ENCODE measurements at places on chromosomes 6 and 20. TPM values are rescaled to one million over a fixed set of nuclear protein-coding genes. Genes with fewer than 3 reads are reported as not detected.

GRCh38 chr6:15401769-15402250, 155.9 kb downstream of the JARID2 start:
- H3K27me3 ChIP-seq: no peaks in the 10 kb centered on the region
- no peaks in the 10 kb centered on the region for H3K36me3 ChIP-seq
- no peak overlapping the region for H3K4me3 ChIP-seq
- H3K4me1 ChIP-seq: peaks cover 60% of the 10 kb centered on the region
- H3K27ac ChIP-seq: peak overlapping the region; percentile 14

DNA sequence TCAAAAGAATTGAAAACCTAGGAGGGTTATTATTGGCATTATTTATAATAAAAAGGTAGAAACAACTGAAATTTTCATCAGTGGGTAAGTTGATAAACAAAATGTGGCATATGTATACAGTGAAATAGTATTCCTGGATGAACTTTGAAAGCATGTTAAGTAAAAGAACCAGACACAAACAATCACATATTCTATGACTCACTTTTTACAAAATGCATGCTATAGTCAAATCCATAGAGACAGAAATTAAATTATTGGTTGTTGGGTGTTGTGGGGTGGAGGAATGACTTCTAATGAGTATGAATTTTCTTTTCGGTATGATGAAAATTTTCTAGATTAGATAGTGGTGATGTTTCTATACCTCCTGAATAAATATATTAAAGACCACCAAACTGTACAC, 94.6 kb downstream of the LRRC1 start:
- no peaks in the 10 kb centered on the region for H3K4me1 ChIP-seq
- no peak overlapping the region for H3K27ac ChIP-seq
- H3K36me3 ChIP-seq: no peaks in the 10 kb centered on the region
- H3K27me3 ChIP-seq: no peaks in the 10 kb centered on the region

- peaks cover 16% of the 10 kb centered on the region for H3K4me1 ChIP-seq
- no peak overlapping the region for H3K27ac ChIP-seq
- H3K4me3 ChIP-seq: no peak overlapping the region
- no peaks in the 10 kb centered on the region for H3K27me3 ChIP-seq
- H3K36me3 ChIP-seq: no peaks in the 10 kb centered on the region
- peak; percentile 55 for DNase-seq
Measured at GRCh38 chr20:57715268-57715904, 5.6 kb upstream of the PMEPA1 start.

GRCh38 chr6:56647172-56647762, 4.6 kb upstream of the DST start:
- peaks cover 3% of the 10 kb centered on the region for H3K4me1 ChIP-seq

DNA sequence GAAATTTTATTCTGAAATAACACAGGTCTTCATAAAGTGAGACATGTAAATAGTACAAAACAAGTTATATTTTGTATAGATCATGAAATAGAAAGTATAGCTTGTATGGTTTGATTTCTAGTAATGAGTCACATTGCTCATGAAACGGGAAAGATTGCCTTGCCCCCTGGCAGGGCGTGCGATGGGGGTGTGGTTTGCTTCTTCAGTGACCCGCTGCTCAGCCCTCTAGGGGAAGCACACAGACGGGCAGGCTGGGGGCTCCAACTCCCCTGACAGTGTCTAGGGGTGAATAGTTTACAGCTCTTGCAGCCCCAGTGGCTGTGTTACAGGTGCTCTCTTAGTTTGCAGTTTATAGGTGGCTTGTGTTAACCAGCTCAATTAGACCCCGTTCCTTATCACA, 170.5 kb upstream of the RGS17 start:
- no peaks in the 10 kb centered on the region for H3K27me3 ChIP-seq
- no peak for DNase-seq
- H3K4me1 ChIP-seq: no peaks in the 10 kb centered on the region
- H3K27ac ChIP-seq: no peak overlapping the region
- H3K4me3 ChIP-seq: no peak overlapping the region

DNA sequence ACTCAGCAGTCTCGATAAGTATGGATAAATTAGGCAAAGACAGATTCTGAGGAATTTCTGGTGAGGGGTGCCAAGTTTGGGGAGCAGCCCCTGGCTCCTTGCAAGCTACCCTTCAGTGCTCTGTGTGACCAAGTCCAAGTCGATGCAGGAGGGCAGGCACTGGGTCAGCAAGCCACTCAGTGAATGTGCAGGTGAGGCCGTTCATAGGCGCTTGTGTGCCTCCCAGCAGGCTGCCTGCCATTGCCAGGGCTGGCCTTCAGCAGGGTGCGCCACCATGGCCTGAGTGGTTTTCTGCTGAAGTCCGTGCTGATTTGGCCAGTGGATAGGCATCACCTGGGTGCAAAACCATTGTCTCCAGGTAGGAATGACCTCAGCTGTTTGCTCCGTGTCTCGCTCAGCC, 3.3 kb upstream of the GNRH2 start:
- H3K4me1 ChIP-seq: peaks cover 11% of the 10 kb centered on the region
- no peak overlapping the region for H3K27ac ChIP-seq
- no peaks in the 10 kb centered on the region for H3K27me3 ChIP-seq
- H3K36me3 ChIP-seq: peaks cover 51% of the 10 kb centered on the region
- DNase-seq: no peak

DNA sequence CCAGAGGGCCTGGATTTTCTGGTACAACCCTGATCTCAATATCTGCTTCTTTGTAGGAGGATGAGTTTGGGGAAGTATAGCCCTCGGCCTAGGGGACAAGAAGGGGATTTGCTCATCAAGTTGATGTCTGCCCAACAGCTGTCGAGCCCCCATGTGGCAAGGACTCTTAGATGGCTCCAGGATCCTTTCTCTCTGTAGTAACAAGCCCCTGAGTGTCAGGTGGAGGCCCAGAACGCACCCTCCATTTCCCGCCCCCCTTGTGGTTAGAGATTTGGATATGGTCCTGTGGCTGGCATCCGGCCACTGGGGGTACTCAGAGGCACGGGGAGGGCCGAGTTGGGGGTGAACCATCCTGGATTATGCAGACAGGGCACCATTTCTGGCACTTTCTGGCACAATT, 50.1 kb downstream of the CTCFL start:
- H3K27me3 ChIP-seq: no peaks in the 10 kb centered on the region
- H3K27ac ChIP-seq: no peak overlapping the region
- H3K36me3 ChIP-seq: no peaks in the 10 kb centered on the region

GRCh38 chr20:845941-846893, 12.7 kb downstream of the FAM110A start:
- H3K4me1 ChIP-seq: peaks cover 7% of the 10 kb centered on the region
- H3K4me3 ChIP-seq: no peak overlapping the region
- H3K27me3 ChIP-seq: peaks cover 34% of the 10 kb centered on the region
- no peak for DNase-seq
- H3K36me3 ChIP-seq: no peaks in the 10 kb centered on the region
- no peak overlapping the region for H3K27ac ChIP-seq

GRCh38 chr20:35831029-35831428, 59.2 kb downstream of the PHF20 start:
- no peak for DNase-seq
- peaks cover 14% of the 10 kb centered on the region for H3K36me3 ChIP-seq
- H3K4me3 ChIP-seq: no peak overlapping the region
- H3K27me3 ChIP-seq: no peaks in the 10 kb centered on the region
- no peaks in the 10 kb centered on the region for H3K4me1 ChIP-seq
- H3K27ac ChIP-seq: no peak overlapping the region

GRCh38 chr20:58568126-58568482, 52.9 kb upstream of the APCDD1L start:
- H3K27ac ChIP-seq: no peak overlapping the region
- DNase-seq: no peak
- no peaks in the 10 kb centered on the region for H3K27me3 ChIP-seq
- H3K4me3 ChIP-seq: no peak overlapping the region

DNA sequence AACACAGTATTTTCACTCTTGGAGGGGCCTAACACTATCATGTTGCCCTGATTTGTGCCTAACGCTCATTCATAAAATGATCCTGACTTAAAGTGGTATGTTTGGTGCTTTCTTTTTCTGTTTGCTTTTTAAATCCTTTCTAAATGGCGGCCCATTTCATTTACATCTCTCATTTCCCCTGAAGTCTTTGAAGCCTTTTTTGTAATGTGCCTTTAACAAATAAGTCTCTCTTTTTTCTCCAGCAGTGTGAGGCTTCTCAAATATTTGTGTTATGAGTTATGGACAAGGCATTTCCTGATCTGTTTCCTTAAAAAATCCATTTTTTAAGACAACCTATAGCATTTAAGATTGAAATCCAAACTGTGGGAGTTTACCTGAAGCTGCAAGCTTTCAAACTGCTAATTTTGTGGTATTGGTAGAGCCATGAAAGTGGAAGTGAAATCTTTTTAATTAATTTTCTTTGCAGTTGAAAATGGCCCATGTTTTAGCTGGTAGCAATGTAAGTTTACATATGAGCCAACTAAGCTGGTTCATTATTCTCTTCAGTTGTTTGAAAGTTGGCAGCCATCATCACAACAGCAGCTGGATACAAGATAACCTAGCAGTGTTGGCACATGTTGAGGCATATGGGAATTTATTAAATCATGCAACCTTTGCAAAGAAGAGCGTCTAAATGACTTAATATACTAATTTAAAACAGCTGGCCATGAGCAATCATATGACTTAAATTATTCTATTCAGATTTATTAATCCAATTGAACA, 469.7 kb downstream of the CDKAL1 start:
- no peaks in the 10 kb centered on the region for H3K27me3 ChIP-seq
- no peak overlapping the region for H3K4me3 ChIP-seq
- peaks cover 6% of the 10 kb centered on the region for H3K36me3 ChIP-seq
- H3K4me1 ChIP-seq: no peaks in the 10 kb centered on the region
- DNase-seq: no peak
- no peak overlapping the region for H3K27ac ChIP-seq

DNA sequence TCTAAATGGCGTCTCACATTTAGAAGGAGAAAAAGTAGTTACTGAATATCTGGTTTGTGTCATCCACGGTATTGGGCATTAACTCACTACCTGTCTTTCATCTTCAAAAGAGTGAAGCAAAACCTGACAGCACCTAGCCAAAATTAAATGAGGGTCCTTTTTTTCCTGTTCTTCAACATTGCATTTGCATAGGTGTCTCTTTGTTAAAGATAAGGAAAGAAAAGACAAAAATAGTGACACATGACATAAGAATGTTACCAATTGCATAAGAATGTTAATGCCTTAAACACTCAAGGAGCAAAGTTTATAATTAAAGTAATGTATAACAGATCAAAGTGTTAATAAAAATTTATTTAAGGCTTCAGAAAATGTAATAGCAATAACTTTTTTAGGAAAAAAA, 61.4 kb upstream of the MANEA start:
- DNase-seq: no peak
- peaks cover 2% of the 10 kb centered on the region for H3K4me1 ChIP-seq
- H3K27ac ChIP-seq: no peak overlapping the region
- H3K36me3 ChIP-seq: peaks cover 12% of the 10 kb centered on the region

GRCh38 chr20:1894471-1894950, 696 bp upstream of the SIRPA start:
- H3K4me1 ChIP-seq: peaks cover 3% of the 10 kb centered on the region
- H3K27ac ChIP-seq: no peak overlapping the region
- H3K4me3 ChIP-seq: peak overlapping the region; percentile 74
- H3K27me3 ChIP-seq: peaks cover 26% of the 10 kb centered on the region

DNA sequence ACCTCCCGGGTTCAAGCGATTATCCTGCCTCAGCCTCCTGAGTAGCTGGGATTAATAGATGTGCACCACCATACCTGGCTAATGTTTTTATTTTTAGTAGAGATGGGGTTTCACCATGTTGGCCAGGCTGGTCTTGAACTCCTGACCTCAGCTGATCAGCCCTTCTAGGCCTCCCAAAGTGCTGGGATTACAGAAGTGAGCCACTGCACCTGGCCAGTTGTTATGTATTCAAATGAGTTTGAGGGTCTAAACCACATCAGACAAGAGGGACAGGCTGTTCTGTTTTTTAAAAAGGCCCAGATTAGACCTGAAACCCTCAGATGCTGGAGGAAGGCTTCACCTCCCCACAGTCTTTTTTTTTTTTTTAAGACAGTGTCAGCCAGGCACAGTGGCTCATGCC, 4.1 kb upstream of the SPAG4 start:
- H3K27me3 ChIP-seq: no peaks in the 10 kb centered on the region
- no peak for DNase-seq
- H3K4me3 ChIP-seq: no peak overlapping the region
- H3K36me3 ChIP-seq: no peaks in the 10 kb centered on the region
- no peak overlapping the region for H3K27ac ChIP-seq

DNA sequence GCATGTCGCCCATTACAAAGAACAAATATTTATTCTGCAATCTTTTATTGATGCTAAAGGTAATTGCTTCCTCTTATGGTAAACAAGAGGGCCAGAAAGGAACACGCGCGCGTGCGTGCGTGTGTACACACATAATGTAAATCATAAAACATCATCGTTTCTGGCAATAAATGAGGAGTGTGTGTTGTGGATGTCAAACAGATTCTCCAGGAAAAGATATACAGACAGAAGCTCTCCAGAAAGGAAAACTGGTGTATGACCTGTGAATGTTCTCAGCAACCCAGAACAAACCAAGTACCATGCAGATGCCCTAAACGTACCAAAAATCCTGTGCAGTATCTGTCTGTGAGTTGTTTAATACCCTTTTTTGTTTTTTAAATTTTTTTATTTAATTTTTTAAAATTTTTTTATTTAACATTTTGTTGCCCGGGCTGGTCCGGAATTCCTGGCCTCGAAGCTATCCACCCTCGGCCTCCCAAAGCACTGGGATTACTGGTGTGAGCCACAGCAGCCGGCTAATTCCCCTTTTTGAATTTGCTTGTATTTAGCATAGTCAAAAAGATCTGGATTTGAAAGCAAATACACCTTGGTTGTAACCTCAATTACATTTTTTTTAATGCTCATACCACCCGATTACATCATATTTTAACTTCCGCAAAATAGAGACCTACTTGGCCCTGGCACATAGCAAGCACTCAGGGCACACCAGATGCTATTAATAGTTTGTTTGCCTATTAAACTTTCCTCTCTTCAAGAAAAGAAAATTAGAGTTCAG, 909 bp upstream of the NUDT3 start:
- no peak for DNase-seq
- no peak overlapping the region for H3K27ac ChIP-seq
- H3K4me3 ChIP-seq: peak overlapping the region; percentile 87
- H3K4me1 ChIP-seq: peaks cover 6% of the 10 kb centered on the region

The UST gene
- total RNA-seq: 17.0 TPM

The NFKBIE gene
- 7.2 TPM for total RNA-seq

The FLRT3 gene
- total RNA-seq: 90.0 TPM

The PLCB1 gene
- 14.9 TPM for total RNA-seq

The TCF21 gene
- total RNA-seq: not detected
